ENCODE measurements at places on chromosomes 7 and 10.

DNA sequence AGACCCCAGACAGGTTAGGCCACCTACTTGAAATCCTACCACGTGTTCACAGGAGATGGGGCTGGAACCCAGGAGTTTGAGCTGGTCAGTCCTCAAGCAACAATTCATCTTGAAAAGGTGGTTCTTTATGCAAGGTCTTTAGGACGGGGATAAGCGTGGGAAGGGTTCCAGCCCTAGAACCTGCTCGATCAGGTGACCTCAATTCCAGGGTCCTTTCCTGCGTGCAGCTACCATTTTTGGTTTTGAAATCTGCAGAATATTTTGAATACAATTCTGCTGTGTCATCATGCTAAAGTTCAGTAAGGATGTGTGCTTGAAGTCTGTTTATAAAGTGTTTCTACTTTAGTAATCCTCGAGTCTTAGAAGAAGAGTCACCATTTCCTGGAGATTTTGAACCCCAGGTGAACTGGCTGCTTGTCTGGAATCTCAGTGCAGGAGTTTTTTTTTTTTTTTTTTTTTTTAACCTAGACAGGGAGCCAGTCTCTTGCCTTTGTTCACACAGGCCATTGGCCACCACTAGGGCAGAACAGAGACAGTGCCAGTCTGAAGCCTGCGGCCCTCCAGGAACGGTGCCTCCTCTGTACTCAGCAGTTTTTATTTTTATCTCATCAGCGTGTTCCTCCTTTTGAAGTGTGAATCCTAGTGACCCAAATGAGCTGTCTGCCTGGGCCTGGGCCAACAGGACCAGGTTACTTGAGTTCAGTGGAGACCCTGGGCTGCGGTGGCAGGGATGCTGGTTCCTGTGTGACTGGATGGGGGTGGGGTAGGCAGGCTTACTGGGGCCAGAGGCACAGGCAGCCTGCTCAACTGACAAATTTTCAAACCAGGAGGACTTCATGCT lies 54.6 kb downstream of the EEPD1 start:
- no peak for DNase-seq

GRCh38 chr10:3857318-3857717 lies 72.3 kb upstream of the KLF6 start:
- no peak for DNase-seq

DNA sequence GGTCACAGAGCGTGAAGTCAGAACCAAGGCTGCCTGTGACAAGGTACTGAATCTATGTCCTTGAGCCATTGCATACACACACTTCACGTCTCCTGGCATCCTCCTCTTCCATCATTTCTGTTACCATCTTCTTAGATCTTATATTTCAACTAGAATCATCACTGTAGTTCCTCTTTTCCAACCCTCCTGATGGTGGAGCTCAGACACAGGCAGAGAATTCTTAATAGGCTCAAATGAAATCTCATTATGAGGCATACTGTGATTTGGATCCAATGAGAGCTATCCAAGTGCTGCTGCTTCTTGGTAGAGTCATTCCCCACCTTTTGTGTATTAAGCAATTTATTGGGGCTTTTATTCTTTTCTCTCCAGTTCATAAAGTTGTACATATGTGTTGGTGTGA lies 113.2 kb downstream of the CALCR start:
- no peak for DNase-seq

- DNase-seq, result no peak
These were observed 52.7 kb upstream of the FOXK1 start for GRCh38 chr7:4629287-4629895.

DNA sequence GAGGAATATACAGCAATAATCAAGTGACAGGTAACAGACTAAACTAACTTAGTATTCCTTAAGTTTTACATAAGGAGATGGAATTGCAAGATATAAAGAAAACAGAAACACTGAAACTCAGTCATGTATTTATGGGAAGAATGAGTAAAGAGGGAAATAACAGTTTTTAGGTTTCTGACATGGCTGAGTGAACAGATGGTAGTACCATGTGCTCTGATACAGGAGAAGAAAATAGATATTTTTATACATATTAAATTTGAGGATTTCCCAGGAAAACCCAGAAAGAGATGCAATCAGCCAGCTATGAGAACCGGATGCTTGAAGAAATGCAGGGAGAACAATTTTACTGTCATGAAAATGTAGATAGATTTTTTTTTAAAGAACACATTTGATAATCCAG lies 669.5 kb upstream of the GRM3 start:
- DNase-seq, result no peak

Measured in NCI-H446 (cell line).